ENCODE measurements at places on chromosomes 12 and 14.

DNA sequence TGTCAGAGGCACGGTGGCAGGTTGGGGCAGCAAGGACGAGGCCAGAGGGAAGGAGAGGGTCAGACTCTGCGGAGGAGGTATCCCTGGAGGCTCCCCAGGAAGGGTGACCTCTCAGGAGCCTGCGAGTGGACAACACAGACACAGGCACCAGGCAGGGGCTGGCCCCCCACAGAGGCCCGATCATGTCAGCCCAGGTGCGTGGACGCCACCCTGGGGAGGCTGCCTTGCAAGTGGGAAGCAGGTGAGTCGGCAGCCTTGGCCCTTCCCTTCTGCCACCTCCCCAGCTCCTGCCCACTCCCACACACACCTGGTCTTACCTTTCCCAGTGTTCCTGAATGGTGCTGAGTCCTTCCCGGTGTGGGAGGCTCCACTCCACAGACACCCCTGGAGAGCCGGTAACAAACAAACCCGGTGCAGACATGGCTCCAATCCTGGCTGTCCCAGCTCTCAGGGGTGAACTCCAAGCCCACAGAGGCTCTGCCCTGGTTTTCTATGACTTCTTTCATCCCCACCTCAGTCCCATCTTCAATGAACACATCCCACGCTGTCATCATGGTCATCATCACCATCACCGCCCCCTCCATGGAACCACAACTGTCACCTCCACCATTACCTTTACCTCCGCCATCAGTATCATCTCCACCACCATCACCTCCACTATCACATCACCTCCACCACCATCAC is 5.2 kb downstream of the ZBTB42 start:
- DNase-seq = no peak

DNA sequence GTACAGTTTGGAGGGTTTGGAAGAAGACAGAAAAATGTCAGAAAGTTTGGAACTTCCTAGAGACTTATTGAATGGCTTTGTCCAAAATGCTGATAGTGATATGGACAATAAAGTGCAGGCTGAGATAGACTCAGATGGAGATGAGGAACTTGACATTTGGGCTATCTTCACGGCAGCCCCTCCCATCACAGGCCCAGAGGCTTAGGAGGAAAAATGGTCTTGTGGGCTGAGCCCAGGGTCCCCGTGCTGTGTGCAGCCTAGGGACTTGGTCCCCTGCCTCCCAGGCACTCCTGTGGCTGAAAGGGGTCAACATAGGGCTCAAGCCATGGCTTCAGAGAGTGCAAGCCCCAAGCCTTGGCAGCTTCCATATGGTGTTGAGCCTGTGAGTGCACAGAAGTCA is 79.0 kb downstream of the CMAS start:
- no peak for DNase-seq

DNA sequence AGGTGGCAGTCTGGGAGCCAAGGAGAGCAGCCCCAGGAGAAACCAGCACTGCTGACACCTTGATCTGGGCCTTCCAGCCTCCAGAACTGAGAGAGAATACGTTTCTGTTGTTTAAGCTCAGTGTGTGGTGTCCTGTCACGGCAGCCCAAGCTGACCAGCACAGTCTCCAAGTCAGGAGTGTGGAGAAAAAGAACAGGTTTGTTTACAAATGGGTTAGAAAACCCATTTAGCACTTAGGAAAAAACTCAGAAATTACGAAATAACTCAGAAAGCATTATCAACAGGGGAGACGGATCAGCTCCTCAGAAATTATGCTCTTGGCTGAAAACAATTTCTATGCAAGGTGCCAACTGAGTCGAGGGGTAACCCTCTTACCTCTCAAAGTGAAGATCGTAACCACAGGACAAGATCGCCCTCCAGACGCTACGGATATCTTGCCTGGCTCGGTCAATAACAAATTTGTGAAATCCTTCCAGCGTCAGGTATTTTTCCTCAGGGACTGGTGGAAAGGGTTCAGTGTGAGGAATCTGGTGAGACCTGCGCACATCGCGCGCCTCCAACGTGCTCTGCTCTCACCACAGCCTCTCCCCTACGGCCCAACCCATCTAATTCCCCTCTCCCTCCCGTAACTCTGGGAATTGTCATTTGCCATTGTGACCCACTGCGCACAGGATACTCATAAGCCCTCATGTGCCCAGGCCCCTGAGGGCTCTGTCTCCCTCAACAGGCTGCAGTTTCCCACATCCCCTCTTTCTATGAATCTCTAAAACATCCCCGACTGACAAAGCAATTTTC is 50.2 kb downstream of the TRAFD1 start:
- no peak for DNase-seq

DNA sequence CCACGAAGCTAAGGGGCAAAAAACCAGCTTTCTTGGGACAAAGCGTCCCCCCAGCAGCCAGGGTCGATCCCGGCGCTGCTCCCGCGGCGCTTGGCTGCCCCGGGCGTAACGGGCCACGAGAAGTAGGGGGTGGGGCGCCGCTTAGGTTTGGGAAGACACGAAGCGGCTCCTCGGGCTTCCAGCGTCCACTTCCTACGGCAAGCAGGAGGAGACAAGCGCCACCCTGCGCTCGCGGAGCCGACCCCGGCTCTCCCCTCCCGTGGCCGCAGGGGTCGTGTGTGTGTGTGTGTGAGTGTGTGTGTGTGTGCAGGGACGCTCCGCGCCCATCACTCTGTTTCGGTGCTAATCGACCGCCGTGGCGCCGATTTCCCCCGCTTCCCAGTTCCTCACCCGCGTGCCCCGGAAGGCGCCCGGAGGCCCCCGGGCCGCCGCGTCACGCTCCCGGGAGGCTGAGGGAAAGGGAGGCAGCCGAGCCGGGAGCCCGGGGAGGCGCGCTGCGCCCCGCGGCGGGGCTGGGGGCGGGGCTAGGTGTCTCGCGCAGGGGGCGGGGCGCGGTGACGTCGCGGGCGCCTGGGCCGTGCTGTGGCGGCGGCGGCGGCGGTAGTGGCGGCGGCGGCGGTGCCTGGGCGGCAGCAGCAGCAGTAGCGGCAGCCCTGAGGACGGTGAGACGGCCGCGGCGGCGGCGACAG is at the start of gene ERC1:
Gene ERC1, plus strand, starts transcription at position 563 of the 689 bp plus-strand sequence. CDS start 36,681 bp downstream, outside the sequence.
- peak; percentile 90 for DNase-seq

- DNase-seq = no peak
Observed at GRCh38 chr12:54954801-54955200, 29.8 kb downstream of the TESPA1 start.

DNA sequence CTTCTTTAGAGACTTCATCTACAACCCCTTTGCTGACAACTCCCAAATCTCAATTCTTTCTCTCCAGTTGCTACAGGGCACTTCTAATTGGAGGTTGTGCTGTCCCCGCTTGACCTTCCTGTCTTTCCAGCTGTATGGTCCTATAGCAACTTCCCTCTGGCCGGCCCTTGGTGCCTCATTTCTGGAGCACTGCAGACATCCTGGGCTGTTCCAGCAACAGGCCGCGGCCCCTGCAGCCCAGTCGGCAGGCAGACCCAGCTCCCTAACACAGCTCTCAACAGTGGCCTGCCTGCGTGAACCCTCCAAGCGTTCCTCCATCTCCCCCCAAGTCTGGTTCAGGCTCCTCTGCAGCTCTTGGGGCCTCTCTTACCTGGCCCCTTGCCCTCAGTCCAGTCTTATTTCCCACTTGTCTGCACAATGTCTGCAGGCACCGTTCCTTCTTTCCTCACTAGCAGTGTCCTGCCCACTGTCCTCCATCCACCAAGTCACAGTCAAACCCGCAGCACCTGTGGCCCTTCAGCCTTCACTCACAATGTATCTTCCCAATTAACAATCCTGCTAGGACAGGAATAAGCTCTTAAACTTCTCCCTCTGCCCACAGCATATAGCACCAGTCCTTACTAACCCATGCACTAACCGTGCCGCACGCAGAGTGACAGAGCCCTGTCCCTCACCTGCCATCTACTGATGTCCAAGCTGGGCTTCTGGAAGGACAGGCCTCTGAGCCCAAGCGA is 1.6 kb upstream of the EML1 start:
- no peak for DNase-seq

DNA sequence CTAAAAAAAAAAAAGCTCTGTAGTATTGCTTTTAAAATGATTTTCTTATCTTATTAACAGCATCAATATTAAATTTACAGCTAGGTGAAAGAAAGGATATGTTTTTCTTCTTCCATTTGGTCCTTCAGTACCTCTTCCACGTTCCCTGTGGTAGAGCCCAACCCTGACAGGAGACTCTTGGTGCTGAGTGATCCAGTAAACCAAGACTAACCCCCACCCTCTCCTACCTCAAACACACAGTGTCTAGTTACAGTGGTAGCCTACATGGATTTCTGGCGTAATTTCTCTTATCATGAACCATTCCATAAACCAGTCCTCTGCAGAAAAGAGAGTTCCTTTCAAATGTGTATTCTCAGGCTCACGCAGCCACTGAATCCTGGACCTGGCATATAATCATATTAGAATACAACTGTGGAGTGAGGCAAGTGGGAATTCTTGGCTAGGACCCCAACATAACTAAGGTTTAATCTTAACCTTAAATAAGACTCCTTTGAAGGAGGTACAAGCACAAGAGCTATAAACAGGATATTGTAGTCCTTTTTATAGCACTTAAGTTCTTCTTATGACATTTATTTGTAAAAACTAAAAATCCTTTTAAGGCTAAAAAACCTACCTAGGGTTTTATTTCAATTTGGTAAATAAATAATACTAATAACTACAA is 27.1 kb downstream of the TXNRD1 start:
- no peak for DNase-seq

DNA sequence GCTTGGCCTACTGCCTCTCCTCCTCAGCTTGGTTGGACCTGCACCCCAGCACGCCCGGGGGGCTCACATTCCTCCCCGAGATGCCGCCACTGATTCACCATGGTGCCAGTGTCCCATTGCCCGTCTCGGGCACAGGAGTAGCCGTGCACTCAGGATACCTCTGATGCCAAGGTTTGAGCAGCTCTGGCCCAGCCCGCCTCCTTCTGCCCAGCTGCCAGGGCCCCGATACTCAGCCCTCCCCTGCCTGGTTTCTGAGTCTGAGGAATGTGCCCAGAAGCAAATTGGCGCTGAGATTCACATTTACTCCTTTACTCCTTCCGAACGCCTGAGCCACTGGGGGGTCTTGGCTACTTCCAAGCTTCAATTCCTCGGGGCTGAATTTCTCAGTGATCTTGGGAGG is 63.5 kb downstream of the NINJ2 start:
- DNase-seq = peak; percentile 87

DNA sequence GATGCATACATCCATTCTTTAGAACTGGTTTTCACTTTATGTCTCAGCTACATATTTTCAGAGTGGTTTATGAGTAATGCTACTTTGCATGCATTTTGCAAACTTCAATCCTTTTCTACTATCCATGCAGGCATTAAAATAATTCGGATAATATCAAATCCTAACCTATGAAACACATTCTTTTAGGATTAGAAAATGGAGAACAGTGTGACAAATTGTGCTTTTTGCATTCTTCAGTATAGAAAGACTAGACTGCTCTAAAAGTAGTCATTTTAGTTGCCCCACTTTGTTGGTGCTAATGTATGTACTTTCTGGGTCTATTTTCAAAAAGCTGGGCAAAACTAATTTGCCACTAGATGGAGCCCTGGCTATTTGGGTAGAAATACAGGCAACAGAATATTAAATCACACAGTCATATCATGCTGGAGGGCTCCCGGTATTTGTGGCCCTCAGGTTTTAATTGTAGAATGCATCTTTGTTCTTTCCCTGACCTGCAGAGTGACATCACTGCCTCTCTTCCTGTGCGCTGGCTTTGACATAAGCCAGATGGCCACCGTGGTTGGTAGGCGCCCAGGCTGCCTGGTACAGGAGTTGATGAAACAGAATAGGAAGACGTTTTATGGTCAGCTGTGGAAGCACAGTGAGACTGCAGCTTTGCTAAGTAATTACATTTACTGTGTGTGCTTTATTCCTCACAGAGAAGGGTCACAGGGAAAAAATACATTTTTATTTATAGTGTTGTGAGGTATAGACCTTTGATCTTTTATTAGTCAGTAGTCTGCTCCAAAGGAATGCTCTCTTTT is 28.1 kb downstream of the MSRB3 start:
- DNase-seq = no peak

DNA sequence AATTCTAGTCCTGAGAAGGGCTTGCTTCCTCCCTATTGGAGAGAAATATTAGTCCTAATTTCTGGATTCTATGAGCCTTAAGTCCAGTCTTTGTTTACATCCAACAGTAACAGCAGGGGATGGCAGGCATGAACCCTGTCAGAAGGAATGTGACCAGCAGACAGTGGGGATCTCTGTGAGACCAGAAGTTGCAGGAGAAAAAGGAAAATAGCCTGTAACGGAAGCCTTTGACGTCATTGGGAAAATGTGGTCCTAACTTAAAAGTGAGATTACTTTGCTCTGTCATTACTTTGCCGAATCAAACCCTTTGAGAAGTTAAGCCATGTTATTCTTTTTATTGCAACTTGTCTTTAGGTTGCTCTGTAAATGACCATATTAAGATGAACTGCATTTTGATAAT is 218.2 kb upstream of the PRICKLE1 start:
- DNase-seq = no peak
